ENCODE measurements at places on chromosomes 1 and 21.

GRCh38 chr1:75394386-75395139, 216.4 kb downstream of the SLC44A5 start:
- DNase-seq = no peak

- DNase-seq = no peak
Observed at GRCh38 chr21:43918385-43918947, 53.4 kb downstream of the AGPAT3 start.

DNA sequence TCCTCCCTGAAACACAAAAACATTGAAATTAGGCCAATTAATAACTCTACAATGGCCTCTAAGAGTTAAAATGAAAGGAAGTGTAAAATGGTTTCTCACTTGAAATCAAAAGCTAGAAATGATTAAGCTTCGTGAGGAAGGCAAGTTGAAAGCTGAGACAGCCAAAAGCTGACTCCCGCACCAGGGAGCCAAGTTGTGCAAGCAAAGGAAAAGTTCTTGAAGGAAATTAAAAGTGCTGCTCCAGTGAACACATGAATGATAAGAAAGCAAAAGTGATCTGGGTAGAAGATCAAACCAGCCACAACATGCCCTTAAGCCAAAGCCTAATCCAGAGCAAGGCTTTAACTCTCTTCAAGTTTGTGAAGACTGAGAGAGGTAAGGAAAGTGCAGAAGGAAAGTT, 22.8 kb downstream of the CYYR1 start:
- no peak for DNase-seq

GRCh38 chr1:117169871-117170596, 40.7 kb downstream of the VTCN1 start:
- DNase-seq = no peak

DNA sequence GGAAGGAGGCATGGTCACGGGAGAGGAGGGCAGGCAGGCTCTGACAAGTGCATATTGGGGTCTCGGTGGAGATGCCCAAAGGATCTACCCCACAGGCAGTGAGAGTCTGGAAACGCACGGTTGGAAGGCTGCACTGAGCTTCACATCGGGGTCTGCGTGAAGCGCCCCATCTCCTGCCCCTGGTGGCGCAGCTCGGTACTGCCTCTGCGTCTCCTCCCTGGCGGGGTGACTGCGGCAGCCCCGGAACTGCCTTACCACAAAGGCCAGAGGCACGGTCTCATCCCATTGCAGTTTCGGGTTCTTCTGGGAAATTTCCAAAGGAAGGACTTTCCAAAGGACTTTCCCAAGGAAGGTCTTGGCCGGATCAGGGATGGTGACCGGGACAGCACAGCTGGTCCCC, 69.2 kb upstream of the AJAP1 start:
- no peak for DNase-seq

GRCh38 chr21:25405984-25406383, 201.3 kb downstream of the MRPL39 start:
- DNase-seq = no peak

DNA sequence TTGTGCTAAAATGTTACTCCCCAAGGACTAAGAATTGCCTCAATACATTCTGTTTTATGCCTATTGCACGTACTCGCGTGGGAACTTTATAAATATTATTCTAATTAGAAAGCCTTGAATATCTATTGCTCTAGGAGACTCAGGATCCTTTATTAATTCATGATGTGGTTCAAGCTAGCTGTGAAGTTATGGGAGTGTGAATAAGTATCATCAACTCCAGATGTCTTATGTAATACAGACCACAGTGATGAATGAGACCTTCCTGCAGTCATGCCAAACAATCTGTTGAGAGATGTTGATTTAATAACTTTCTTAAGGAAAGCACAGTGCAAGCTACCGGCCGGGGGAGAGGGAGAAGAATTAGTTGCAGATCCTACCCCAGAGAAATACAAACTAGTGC, 519.2 kb upstream of the ZP4 start:
- no peak for DNase-seq

DNA sequence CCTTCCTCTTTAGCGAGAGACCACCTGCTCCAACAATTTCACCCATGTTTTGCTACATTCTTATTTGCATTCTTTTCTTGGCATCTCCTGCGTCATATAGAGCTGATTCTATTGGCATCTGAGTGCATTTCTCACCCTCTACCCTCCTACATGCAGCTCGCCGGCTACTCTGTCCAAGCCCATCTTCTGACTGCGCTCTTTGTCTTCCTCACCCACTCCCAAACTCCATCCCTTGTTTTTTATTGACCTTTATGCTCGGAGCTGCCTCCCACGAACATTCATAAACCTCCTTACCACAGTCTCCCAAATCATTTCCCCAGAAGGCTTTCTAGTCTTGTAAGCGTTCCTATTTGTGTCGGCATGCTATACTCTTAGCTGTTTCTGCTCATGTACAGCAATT, 33.6 kb upstream of the FMN2 start:
- DNase-seq = no peak
